Fibroblast of lung (primary cell): ENCODE measurements at places on chromosomes 3 and 15.

- no peak for DNase-seq
Measured at GRCh38 chr15:74497584-74497983, 36.6 kb upstream of the UBL7 start.

DNA sequence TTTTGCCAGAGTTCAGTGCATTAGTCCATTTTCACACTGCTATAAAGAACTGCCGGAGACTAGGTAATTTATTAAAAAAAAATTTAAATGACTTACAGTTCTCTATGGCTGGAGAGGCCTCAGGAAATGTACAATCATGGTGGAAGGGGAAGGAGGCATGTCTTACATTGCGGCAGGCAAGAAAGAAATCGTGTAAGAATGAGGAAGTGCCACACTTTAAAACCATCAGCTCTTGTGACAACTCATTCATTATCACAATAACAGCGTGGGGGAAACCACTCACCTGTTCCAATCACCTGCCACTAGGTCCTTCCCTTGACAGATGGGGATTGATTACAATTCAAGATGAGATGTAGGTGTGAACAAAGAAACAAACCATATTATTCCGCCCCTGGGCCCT, 1361.4 kb downstream of the NSUN3 start:
- no peak for DNase-seq

DNA sequence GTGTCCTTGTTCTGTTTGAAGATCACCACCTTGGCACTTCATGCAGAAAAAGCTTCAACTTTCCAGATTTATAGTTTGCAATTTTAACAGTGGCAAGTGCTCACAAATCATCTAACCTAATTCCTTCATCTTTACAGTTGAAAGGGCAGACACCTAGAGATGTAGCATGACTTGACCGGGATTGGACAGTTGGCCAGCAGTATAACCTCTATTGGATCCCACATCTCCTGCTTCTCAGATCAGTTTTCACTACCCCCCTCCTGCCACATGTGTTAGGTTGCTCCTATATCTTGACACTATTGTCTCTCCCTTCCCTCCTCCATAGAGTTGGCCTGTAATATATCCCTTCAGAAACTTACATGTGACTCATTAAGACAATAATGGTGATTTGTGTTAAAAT, 206.0 kb upstream of the SEMA6D start:
- no peak for DNase-seq

- peak; percentile 73 for DNase-seq
Measured at GRCh38 chr3:70989174-70989573, 594.4 kb downstream of the FOXP1 start.

DNA sequence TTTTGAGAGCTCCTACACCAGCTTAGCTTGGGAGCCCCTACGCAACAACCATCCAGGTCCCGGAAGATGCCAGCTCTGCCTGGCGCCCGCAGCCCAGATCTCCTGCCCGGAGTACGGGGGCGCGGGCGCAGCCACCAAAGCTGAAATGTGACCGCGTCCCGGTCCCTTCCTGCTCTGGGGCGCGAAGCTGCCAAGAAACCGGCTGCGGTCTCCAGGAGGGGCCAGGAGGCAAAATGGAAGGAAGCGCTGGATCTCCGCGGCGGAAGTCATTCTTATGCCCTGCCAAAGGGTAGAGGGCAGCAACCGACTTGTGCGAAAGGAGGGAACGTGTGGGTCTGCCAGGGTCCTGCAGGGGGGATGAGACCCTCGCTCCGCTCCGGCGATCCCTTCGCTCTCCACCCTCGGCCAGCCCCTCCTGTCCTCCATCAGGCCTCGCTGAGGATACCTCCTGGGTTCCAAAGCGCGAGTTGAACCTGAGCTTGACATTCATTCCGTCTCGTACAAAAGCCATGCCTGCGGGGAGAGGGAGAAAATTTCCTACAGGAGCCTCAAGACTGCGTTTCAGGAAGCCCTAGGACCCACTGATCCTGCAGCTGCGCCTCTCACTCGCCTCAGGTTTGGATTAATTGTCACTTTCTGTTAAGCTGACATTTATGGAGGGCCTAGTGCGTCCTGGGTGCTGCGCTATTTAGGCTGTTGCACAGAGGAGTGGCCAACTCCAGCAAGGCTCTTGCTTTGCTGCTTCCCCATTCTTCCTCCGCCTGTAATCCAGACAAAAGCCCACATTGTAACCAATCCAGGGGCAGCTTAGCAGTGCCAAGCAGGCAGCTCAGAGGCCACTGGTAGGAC, 98.3 kb upstream of the VGLL3 start:
- peak; percentile 91 for DNase-seq
